Dermis blood vessel endothelial cell (primary cell): ENCODE measurements at places on chromosomes 2 and 18. TPM values are rescaled to one million over a fixed set of nuclear protein-coding genes. Genes with fewer than 3 reads are reported as not detected.

The RND3 gene
- total RNA-seq: 53.1 and 66.5 TPM in 2 replicates

The CNOT11 gene
- 21.1 and 21.3 TPM in 2 replicates for total RNA-seq

The PLGLB1 gene
- total RNA-seq: 0.84 and 2.6 TPM in 2 replicates

DNA sequence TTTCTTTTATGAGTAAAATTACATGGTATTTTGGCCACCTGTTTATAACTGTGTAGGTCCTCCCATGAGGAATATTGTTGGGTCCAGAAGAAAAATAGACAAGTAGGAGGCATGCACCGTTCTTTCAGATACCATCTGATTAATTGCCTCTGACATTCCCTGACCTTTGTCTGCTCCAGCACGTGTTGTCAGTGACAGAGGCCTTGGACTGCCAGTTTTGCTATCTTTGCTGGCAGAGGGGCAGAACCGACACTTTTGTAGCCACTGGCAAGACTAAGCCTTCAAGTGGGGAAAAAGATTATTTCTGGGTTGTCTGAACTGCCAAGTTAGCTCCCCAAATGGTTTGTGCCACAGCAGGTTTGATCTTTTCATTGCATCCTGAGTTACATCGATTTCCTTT is 276.9 kb downstream of the CAMKMT start:
- no peak for DNase-seq

GRCh38 chr2:66555501-66556324 is 120.8 kb downstream of the MEIS1 start:
- DNase-seq: no peak

GRCh38 chr2:237025090-237025865 is 60.4 kb upstream of the COPS8 start:
- DNase-seq: peak; percentile 13

GRCh38 chr2:64214281-64215115 is 70.3 kb upstream of the PELI1 start:
- peak; percentile 10 for DNase-seq
